T-helper 17 cell (primary cell): ENCODE measurements at places on chromosomes 2 and 18.

GRCh38 chr2:135208016-135208415 is 155.9 kb downstream of the RAB3GAP1 start:
- DNase-seq: no peak

DNA sequence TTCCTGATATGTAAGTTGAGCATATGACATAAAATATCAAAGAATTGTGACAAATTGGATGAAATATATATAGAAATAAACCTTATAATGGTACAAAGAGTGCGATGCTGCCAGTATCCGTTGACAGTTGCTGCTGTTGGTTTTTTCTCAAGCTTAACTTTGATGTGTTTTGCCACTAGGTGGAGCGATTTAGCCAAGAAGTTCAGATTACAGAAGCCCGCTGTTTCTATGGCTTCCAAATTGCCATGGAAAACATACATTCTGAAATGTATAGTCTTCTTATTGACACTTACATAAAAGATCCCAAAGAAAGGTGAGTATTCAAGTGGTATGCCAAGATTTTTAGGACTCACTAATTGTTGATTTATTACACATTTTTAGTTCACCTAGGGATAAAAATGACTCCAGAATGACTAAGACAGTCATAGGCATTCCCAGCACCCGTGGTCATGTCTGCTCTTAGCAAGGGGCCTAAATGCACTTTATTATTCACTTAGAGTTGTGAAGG is 2.1 kb downstream of the RRM2 start:
- peak; percentile 32 for DNase-seq

GRCh38 chr18:63562284-63562683 is 20.1 kb downstream of the SERPINB12 start:
- DNase-seq: no peak

GRCh38 chr2:224417361-224417729 is 15.4 kb upstream of the FAM124B start:
- no peak for DNase-seq

GRCh38 chr2:233353101-233353768 is 1.1 kb upstream of the DGKD start:
- no peak for DNase-seq

DNA sequence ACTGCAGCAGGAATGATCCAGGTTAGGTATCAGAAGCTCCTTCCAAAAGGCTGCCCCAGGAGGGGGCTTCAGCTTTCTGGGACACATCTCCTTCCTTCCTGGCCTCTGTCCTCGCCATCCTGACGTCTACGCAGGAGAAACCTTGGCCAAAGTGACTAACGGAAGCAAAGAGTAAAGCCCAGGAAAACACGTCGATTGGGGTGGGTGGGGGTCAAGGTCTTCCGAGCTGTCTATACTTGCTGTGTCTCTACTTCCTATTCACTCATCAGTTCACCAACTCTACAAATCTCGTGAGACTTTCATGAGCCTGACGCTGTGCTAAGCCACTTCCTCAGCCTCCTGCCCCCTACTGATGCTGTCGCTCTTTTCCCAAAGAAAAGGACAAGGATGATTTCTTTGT is 212.6 kb downstream of the TNS1 start:
- no peak for DNase-seq

DNA sequence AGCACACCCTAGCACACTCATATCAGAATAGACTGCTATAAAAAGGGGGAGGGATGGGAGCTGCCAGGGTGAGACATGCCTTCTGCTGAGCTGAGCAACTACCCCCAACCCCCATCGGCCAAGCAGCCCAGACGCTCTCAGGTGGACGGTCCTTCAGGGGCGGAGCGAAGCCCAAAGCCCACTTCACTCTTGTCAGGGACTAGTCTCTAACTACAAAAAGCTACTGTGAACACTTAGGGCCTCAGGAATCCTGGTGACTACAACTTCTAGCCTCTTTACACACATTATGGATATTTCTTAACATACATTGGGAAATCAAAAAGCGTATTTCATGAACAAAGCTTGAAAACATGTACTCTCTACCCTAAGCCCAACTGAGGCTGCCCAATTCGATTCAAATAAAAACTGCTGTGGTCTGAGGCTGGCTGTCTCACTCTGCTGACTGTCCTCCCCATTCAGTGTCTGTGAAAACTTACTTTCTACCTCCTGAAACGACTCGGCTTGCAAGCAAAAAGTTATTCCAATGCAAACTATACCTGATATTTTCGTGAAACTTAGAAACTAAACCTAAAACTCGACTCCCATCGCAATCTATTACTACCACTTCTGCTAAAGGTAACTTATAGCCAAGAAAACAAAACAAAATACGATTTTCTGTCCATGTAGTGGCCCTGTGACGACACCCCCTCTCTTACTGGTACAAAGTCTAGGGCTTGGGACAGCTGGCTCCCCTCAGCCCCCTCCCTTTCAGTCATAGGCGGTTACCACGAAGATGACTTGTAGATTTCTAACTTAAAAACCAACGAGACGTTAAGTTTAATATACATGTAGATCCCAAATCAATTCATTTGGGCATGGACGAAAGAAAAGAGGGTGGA is 1.2 kb downstream of the SERTAD2 start:
- no peak for DNase-seq

DNA sequence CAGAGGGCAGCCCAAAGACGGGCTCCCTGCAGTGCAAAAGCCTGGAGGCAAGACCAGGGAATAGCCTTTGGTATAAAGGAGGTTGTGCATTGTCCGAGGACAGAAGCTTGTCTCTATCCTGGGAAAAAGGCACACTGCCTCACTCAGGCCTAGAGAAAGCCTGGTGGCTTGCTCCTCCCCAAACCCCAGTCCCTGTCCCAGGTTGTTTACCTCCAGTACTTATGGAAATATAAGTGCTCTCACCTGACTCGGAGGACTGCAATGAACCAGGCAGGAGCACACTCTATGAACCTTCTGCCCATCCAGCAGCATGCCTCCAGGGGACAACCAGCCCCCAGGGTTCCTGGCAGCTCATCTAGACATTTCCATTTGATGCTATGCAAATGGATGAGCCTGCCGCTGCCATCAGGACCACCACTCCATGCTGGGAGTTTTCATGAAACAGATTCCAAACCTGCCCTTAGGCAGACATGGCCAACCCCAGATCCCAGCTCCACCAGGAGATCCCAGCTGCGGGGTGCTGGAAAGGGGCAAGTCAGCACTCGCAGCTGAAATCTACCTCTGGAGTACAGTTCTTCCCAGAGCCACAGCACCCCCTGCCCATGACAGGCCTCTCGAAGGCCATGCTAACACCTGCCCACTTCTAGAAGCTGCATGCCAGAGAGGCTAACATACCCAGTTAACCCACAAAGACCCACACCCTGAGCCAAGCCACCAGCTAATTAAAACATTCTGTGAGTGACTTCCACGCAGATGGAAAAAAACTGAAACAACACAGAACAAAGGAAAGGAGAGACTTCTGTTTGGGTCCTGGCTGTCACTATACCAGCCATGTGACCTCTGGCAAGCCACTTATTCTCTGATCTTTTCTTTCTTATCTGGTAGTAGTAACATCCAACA is 101.7 kb downstream of the TTC32 start:
- no peak for DNase-seq
